8988T (cell line): ENCODE measurements at places on chromosomes 6 and 20.
A peak's percentile ranks its signal among the peaks of the same experiment; 100 is the strongest.

- no peak for DNase-seq
These were observed 27.9 kb downstream of the BLTP3A start for GRCh38 chr6:34819571-34820480.

GRCh38 chr6:101395345-101395744 is 1.8 kb downstream of the GRIK2 start:
- DNase-seq, result no peak

- DNase-seq, result no peak
These were observed 34.2 kb downstream of the PKIG start for GRCh38 chr20:44616604-44616964.

GRCh38 chr6:157516319-157517026 is 135.5 kb downstream of the ZDHHC14 start:
- no peak for DNase-seq

DNA sequence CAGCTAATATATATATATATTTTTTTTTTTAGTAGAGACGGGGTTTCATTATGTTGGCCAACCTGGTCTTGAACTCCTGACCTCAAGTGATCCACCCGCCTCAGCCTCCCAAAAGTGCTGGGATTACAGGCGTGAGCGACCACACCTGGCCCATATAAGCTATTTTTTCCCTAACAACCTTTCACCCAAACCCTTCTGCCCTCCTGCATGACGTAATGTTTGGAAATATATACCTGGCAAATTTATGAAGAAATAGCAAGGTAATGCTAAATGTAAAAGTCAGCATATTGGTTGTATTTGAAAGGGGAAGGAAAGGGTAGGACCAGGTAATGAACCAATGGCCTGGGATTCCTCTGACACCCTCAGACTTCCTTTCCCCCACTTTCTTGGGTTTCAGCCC is 325.5 kb upstream of the ARID1B start:
- no peak for DNase-seq

- peak; percentile 17 for DNase-seq
These were observed 691.7 kb upstream of the SLC35B3 start for GRCh38 chr6:9126878-9127560.

DNA sequence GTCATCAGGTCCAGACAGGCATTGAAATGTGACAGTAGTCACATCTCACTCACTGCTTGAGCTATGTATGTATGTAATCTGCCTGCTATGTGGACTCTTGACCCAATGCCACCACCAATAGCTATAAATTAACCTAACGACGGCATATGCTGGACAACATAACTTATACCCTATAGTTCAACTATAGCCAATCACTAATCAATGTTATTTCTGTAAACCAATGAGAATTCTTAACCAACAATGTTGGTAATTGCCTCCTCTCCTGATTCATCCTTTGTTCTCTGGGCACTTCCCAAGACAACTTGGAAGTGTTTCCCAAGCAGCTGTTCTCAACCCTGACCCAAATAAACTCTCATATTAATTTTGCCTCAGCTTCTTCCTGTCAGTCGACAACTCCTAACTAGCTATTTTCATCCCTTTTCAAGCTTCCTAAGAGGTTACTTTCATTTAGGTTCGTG is 24.1 kb upstream of the SERPINB1 start:
- DNase-seq, result no peak

DNA sequence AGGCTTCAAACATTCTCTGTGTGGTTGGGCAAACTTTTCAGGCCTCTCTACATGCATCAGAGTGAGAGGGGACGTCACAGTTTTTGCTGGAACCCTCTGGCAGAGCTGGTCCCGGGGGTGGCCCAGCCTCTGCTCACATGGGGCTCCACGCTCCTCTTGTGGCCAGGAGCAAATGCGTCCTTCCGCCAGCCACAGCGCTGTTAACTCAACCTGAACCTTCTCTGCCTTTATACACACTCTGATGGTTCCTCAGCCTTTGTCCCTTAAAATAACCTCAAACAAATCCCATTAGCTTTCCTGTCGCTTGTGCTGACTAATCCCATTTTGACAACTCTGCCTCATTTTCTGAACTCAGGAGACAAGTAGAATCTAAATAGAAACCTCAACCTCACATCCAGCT is 39.4 kb upstream of the TGM6 start:
- no peak for DNase-seq

- no peak for DNase-seq
These were observed 526.6 kb upstream of the JARID2 start for GRCh38 chr6:14719270-14719669.

DNA sequence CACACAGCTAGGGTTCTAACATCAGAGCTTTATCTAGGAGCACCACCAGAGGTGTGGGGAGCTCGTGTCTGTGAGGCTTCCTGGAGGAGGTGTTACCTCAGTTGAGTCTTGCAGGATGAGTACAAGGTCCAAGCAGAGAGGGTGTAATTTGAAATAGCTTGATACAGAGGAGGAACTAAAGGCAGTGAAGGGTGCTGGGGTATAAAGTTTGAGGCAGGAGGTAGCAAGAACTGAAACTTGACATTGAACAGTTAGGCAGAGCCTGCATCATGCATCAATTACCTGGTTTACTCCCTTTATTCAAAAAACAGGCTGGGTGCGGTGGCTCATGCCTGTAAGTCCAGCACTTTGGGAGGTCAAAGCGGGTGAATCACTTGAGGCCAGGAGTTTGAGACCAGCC is 241.2 kb downstream of the UST start:
- no peak for DNase-seq

GRCh38 chr20:50996901-50997865 is 25.7 kb downstream of the KCNG1 start:
- no peak for DNase-seq

DNA sequence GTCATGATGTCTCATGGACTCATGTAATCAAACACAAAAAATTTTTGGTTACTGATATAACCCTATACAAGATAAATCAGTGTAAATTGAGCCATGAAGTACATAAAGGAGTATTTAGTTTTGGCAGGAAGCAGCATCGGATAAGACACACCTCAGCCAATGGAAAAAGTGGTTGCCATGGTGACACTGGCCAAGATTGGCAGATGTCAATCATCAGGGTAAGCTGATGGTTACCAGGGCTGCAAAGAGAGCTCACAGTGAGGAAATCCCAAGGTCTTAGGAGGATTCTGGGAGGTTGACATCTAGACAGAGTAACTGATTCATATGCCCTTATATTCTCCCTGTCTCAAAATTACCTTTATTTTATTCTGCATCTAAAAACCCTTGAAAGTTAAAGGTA is 203.8 kb upstream of the PCSK2 start:
- DNase-seq, result no peak

GRCh38 chr6:25975923-25976560 is 13.4 kb downstream of the TRIM38 start:
- no peak for DNase-seq

GRCh38 chr20:56259948-56260347 is 11.4 kb downstream of the MC3R start:
- DNase-seq, result no peak

- DNase-seq, result no peak
These were observed 230.9 kb downstream of the SYNDIG1 start for GRCh38 chr20:24700166-24700860.
